Activated CD4-positive, alpha-beta T cell treated with anti-CD3 and anti-CD28 coated beads, Interleukin-10, Interleukin-2, amounts not matched to agents 100 ng/mL and 50 ng/mL, durations not matched to agents 16 hours and 8 hours (primary cell): ENCODE measurements at places on chromosomes 6 and 20.

GRCh38 chr20:59752704-59753460 lies 148.5 kb downstream of the PHACTR3 start:
- no peak for DNase-seq

- no peak for DNase-seq
Measured at GRCh38 chr6:37724530-37725220, 27.0 kb upstream of the MDGA1 start.

GRCh38 chr20:44075191-44075949 lies 111.6 kb downstream of the JPH2 start:
- no peak for DNase-seq

GRCh38 chr6:14079433-14079832 lies 38.1 kb upstream of the CD83 start:
- DNase-seq = no peak

- no peak for DNase-seq
Measured at GRCh38 chr6:43728586-43728985, 41.0 kb upstream of the MRPS18A start.

- DNase-seq = peak; percentile 27
Measured at GRCh38 chr6:167831281-167831828, 4.6 kb downstream of the AFDN start.

GRCh38 chr6:102742028-102742427 lies 1348.5 kb downstream of the GRIK2 start:
- no peak for DNase-seq

DNA sequence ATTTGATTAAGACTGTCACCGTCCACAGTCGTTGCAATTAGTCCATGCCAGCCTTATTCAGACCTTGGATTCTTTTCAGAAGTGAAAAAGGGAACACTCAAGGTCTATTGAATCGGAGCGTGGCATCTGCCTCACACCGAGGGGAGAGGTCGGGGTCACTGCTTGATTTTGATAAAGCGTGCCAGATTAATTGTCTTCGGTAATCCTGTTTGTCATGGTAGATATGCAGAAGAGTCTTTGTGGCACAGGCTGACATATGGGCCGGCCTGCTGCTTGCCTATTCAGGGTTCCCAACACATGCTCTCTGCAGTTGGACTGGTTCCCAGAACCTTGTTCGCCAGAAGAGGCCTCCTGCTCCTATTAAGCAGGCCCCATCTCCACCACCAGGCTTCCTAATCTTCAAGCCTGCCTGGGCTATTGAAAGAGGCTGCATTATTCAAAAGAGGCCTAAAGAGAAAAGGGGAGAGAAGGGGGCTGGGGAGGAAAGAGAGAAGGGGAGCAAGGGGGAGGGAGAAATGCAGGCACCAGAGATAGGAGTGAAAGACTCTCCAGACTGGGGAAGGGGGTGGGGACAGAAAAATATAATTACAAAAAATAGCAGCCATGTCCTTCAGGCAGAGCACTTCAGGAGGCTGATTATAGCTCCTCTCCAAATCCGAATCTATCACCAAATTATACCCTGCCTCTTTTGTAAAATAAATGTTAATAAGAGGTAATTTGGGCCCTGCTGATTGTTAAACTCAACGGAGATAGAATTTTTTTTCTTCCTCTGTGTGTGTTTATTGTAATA lies 611.3 kb downstream of the HDGFL1 start:
- no peak for DNase-seq

GRCh38 chr6:32865724-32866443 lies 11.9 kb downstream of the PSMB9 start:
- DNase-seq = no peak

GRCh38 chr6:148846778-148847761 lies 100.2 kb downstream of the UST start:
- peak; percentile 30 for DNase-seq

DNA sequence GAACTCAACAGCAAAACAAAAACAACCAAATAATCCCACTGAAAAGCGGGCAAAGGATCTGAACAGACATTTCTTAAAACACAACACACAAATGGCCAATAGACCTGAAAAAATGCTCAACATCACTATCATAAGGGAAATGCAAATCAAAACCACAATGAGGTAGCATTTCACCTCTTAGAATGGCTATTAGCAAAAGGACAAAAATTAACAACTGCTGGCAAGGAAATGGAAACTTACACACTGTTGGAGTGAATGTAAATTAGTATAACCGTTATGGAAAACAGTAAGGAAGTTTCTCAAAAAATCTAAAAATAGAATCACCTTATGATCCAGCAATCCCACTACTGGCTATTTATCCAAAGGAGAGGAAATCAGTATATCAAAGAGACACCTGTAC lies 20.9 kb downstream of the FAM8A1 start:
- DNase-seq = no peak

- DNase-seq = no peak
Measured at GRCh38 chr6:88520445-88520844, 354.3 kb upstream of the CNR1 start.

GRCh38 chr6:158290659-158291058 lies 21.6 kb upstream of the TULP4 start:
- peak; percentile 87 for DNase-seq

DNA sequence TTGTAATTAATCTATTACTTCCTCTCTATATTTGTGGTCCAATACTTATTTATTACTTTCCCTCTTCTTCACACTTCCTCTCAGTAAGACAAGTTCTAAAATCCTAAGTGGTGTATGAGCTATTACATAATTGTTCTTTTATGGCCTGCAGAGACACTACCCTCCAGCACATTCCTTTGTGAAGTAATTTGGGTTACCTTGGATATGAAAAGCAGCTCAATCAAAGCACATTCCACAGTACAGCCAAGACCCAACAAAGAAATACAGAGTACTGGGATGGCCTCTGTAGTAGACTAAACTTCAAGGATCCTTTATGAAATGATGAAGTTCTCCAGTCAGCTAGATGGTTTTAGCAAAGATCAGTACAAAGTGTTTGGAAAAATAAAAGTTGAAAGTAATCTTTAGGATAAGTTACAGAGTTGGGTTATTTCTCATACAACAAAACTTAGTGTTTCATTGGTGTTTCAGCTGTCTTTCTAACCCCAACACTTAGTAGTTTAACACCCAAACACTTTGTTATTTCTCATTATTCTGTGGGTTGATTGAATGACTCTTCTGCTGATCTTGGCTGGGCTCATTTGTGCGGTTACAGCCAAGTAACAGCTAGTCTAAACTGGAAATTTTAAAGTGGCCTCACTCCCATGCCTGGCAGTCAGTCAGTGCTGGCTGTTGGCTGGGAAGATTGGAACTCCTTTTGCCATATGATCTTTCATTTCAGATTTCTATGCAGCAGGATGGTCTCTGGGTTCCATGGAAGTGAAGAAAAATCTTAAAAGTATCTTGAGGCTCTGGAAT lies 161.5 kb upstream of the POU3F2 start:
- no peak for DNase-seq

DNA sequence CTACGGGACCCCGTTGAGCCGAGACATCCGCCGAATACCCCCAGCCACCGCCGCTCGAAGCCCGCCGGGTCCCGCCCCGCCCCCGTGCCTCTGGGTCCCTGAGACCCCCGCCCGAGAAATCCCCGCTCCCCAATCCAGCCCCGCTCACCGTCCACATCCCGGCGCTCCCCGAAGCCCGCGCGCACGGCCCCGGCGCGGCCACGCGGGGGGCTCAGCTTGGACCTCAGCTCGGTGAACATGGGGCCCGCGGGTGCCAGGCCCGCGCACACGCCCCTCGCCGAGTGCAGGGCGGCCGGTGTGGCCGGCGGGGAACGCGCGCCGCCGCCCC lies 249 bp downstream of the SAMD10 start:
- no peak for DNase-seq

DNA sequence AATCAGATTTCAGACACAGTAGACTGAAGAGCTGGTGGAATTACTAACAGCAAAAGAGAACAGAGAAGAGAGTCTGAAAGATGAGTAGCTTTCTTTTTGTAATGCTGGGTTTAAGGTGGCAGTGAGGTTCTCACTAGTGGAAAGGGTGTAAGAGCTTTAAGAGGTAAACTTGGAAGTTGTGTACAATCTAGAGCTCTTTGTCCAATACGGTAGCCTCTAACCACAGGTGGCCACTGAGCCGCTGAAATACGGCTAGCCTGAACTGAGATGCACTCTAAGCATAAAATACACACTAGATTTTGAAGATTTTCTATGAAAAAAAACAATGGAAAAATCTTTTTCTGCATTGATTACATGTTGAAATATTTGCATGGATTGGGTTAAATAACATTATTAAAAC lies 4.0 kb downstream of the ELOVL2 start:
- no peak for DNase-seq

DNA sequence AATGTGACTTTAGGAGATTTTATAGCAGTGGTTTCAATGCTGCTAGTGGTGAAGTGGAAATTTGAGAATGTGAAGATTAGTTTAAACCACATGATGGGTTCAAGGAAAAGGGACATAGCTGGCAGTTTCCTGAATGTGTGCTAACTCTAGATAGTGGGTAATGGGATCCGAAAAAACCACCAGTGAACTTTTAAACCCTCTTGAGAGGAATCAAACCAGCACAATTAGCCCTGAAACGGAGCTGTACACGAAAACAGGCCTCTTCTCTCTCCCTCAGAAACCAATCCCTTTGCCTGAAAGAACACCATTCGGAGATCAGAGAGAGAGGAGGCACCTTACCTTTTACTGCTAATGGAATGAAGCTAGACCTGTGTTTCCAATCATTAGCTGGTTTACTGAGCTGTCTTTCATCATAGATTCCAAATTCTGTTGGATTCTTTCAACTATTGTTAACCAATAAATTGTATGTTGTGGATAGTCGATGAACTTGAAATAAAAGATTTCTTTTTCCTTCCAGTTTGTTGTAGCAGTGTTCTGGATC lies 103.9 kb downstream of the AIG1 start:
- DNase-seq = no peak

DNA sequence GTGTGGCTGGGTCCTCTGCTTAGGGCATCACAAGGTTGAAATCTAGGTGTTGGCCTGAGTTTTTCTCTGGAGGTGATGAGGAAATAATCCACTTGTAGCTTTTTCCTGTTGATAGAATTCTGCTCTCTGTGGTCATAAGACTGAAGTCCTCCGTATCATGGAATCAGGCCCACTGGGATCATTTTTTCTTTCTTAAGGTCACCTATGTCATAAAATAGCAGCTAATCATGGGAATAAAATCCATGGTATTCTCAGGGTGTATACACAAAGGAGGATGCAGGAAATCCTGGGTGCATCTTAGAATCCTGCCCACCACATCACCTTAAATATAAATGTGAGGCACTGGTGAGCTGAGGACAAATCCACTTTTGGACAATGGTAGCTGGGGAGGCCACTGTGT lies 72.7 kb downstream of the PRDM1 start:
- DNase-seq = no peak

- no peak for DNase-seq
Measured at GRCh38 chr20:25018841-25019240, 26.3 kb upstream of the APMAP start.

DNA sequence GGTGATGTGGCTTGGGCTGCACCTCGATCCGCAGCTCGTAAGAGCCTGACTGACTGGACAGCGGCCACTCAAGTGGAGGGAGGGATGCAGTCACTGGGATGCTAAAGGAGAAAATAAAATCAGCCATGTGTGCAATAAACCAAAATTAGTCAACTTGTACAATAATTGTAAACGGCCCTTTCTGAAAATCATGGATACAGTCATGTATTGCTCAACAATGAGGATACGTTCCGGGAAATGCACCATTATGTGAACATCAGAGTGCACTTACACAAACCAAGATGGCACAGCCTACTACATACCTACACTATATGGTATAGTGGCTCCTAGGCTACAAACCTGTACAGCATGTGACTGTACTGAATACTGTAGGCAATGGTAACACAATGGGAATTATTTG lies 25.7 kb downstream of the NFATC2 start:
- no peak for DNase-seq

GRCh38 chr6:114240796-114241195 lies 102.0 kb downstream of the HS3ST5 start:
- no peak for DNase-seq

GRCh38 chr6:4805553-4806336 lies 29.5 kb downstream of the CDYL start:
- DNase-seq = peak; percentile 22

DNA sequence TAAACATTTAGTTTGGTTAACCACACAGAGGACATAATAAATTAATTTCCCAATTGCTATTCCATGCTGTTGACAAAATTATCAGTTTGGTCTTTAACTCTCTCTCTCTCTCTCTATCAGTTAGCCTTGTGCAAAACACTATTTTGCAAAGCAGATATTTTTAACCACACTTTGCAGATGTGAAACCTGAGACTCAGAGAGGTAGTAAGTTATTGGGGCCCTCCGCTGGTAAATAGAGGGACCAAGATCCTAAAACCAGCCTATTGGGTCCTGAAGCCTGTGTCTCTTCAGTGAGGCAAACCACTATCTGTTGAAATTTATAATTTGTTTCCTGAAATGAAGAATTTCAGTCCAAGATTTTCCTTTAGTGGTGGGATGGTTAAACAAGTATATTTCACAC lies 231.0 kb downstream of the SOD2 start:
- DNase-seq = no peak

DNA sequence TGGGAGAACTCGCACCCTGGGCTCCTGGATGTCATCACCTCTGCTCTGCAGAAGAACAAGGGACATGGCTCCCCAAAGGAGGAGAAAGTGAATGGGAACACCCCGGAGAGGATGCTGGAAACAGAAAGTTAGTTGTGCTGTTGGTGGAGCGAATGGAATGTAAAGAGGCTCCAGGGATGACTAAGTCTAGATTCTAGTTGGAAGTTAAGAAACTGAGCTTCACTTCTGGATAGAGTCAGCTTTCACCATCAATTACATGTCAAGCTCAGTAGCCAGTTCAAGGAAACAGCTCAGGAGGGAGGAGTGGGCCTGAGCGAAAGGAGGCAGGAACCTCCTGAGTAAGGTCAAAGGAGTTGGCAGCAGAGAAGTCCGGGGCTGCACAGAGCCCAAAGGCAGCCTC lies 132.1 kb upstream of the ARID1B start:
- DNase-seq = no peak

DNA sequence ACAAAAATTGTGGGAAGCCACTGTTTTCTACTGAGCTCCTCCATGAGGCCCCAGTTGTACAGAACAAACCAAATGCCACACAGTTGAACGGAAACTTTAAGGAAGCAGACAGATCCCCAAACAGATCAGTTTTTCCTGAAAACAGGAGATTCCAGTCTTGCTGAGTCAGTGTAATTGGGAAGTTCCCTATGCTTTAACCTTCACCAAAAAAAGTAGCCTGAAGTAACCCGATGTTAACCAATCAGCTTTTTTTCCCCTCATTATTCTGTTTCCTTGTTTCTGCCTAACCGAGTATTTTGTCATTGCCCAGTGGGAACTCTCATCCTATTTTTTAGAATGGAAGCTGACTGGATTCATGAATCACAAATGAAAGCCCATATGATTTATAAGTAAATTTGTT lies 36.7 kb downstream of the MARCKS start:
- DNase-seq = no peak

- no peak for DNase-seq
Measured at GRCh38 chr6:36758516-36759147, 61.0 kb downstream of the RAB44 start.
